CD8-positive, alpha-beta memory T cell (primary cell): ENCODE measurements at places on chromosomes 16 and 17. TPM values are rescaled to one million over a fixed set of nuclear protein-coding genes. Genes with fewer than 3 reads are reported as not detected.

Gene KIF2B
- not detected for total RNA-seq

GRCh38 chr16:75062135-75062975, 54.2 kb downstream of the LDHD start:
- DNase-seq, result no peak

- no peak for DNase-seq
These were observed 13.8 kb upstream of the MMD start for GRCh38 chr17:55435408-55435807.

GRCh38 chr16:58635502-58635901, 5.9 kb upstream of the CNOT1 start:
- DNase-seq, result no peak

- no peak for DNase-seq
These were observed 17.5 kb downstream of the CIBAR2 start for GRCh38 chr16:85094812-85095211.

DNA sequence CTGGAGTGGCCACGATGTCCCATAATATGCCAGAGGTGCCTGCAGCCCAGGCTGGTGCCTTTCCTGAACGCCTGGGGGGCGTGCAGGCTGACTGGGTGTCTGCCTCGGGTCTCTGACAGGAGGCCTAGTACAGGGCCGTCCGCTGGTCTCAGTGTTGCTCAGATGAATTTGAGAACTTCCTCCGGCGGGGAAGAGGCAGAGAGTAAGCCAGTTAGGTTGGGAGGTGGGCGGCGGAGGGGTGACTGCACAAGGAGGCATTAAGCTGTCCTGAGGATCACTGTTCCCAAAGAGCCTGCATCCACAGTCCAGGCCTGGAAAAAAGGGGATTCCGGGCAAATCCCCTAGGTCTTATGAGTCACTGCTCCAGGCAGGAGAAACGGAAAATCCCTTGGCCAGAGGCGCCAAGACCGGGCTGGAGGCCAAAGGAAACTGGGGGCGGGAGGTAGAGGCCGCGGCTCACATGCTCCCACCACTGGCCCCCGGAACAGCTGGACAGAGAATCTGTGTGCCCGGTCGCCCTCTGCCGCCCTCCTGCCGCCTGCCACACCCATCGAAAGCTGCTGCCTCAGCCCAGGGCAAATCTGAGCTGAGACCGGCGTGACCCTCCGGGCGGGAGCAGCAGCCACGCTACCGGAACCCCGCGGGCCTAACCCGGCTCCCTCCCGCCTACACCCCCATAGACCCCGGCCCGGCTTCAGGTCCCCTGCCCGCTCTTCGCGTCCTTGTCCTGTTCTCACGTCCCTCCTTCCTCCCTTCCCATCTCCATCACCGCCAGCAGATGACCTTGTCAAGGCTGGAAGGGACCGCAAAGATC, 1.2 kb downstream of the TRIM47 start:
- DNase-seq, result no peak

Gene NARF
- 63.0 TPM for total RNA-seq

Gene ITGB3
- total RNA-seq, result 0.13 TPM

- no peak for DNase-seq
These were observed 16.8 kb upstream of the SUPT4H1 start for GRCh38 chr17:58368860-58369213.

Gene SLC35G6
- not detected for total RNA-seq

DNA sequence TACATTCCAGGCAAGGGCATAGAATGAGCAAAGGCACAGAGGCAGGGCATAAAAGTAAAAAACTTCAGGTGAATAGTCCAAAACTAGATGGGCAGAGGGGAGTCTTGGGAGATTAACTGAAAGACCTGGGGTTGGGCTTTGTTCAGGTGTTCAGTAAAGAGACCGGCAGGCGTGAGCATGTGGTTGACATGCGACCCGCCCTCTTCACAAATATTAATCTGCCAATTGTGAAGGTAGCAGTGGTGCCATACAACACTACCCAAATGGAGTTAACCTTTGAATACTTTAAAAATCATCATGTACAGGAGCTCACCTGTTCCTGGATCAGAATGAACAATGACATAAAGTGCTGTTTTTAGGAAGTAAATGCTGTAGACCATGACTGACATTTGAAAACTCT, 225.5 kb downstream of the LGALS9B start:
- no peak for DNase-seq

GRCh38 chr16:778909-779527, 9.2 kb downstream of the RPUSD1 start:
- no peak for DNase-seq

Gene TTYH2
- total RNA-seq, result 17.1 TPM

DNA sequence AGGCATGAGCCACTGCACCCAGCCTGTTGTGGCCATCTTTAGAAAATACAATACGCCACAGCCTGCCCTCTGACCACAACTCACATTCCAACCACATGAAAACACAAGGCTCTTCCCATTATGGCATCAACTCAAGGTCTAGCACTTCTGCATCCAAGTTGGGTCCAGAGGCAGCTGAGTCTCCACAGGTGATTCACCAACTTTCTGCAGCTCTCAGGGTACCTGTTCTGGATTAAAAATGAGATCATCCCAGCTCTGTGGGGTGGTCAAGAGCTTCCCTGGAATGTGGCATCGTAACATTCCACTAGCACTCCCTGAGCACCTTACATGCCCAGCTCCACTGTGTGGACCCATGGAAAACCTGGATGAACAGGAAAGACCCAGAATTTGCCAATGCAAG, 9.9 kb upstream of the GUCY2D start:
- no peak for DNase-seq

- DNase-seq, result no peak
These were observed 3.2 kb downstream of the CBX4 start for GRCh38 chr17:79835953-79836509.

GRCh38 chr17:4100883-4101756, 41.7 kb downstream of the ZZEF1 start:
- no peak for DNase-seq

GRCh38 chr17:57090560-57091185, 5.6 kb downstream of the AKAP1 start:
- DNase-seq, result no peak

GRCh38 chr17:22507823-22508222, 815.5 kb downstream of the KCNJ18 start:
- DNase-seq, result no peak

DNA sequence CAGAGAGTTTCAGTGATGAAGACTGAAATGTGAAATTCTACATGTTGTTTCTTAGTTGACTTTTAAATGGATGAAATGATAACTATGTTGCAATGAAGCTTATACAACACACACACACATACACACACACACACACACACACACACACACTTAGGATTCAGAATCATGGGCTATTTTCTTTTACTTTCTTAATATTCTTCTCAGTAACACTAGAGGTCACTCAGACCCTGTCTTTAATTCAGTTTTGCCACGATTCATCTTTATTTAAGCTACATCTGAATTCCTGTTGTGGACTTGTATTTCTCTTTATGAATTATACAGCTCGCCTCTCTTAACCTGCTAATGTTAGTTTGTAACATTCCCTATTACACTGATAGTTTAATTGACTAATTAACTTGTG, 109.6 kb upstream of the GOT2 start:
- no peak for DNase-seq

Gene PYY
- not detected for total RNA-seq

- no peak for DNase-seq
These were observed 7.7 kb downstream of the USP6 start for GRCh38 chr17:5123343-5124124.

GRCh38 chr16:12435730-12436129, 368.0 kb downstream of the CPPED1 start:
- DNase-seq, result no peak

DNA sequence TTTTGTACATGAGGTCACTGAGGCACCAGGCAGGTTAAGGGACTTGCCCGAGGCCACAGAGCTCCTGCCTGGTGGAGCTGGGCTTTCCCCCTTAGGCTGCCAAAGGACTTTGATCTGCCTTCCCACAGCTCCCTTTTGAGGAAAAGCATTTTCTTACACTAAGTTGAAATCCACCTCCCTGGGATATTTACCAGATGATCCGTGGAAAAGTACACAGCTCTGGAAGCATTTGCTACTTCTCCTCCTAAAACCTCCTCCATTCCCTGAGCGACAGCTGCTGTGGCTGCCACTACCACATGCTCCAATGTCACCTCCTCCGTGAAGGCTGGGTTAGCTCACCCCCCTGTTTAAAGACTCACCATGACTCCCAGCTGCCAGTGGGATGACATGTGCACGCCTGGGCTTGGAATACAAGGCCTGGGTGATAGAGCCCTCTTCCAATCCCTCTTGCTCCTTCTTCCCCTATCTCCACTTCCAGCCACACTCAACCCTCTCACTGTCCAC, 1.2 kb upstream of the MPRIP start:
- no peak for DNase-seq

DNA sequence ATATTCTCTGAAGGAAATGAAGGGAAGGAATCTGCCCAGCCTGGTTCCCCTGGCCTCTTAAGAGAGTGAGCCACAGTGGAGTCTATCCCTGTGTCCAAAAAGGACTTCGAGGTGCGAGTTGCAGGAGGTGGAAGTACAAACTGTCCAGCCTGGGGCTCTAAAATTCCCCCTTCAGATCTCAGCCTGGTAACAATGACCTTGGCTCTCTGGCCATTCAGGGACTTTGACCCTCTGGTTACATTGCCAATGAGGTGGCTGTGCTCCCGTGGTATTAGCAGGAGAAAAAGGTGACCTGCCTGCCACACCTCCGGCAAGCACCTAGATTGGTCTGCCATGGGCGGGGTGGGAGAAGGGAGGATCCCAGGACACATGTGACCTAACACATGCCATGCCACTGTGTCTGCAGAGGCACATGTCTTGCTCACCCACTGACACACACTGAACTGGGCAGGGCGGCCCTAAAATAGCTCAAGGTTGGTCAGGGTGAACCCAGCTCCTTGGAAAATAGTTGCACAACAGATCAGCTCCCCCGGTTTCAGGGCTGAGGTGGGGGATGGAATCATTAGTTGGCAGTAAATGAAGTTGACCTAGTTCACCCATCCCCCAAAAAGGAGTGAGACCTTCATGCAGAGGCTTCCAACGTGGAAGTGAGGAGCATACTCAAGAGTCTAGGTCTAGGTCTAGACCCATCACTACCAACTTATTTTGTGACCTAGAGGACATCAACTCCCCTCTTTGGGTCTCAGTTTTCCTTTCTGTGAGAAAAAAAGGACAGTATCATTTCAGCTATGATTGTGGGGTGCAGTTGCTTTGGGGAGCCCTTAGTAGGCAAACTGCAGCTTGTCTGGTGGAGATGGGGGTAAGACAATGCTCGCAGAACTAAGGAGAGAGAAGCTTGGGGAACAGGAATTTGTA, 2.2 kb downstream of the NR1D1 start:
- DNase-seq, result no peak

GRCh38 chr17:74123866-74124444, 79.5 kb upstream of the RPL38 start:
- DNase-seq, result no peak

DNA sequence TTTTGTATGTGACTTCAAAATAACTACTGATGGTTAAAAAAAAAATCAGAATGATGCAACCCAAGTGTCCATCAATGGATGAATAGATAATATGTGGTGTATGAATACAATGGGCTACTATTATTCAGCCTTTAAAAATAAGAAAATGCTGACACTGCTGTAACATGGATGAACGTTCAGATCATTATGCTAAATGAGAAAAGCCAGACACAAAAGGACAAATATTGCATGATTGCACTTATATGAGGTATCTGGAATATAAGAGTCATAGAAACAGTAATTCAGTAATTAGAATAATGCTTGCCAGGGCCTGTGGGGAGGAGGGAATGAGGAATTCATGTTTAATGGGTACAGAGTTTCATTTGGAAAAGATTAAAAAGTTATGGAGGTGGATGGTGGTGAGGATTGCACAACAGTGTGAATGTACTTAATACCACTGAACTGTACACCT, 25.4 kb downstream of the TENT4B start:
- no peak for DNase-seq

GRCh38 chr16:60199150-60199549, 1465.0 kb upstream of the GOT2 start:
- DNase-seq, result no peak

GRCh38 chr17:67004181-67004580, 39.7 kb downstream of the CACNG4 start:
- no peak for DNase-seq

DNA sequence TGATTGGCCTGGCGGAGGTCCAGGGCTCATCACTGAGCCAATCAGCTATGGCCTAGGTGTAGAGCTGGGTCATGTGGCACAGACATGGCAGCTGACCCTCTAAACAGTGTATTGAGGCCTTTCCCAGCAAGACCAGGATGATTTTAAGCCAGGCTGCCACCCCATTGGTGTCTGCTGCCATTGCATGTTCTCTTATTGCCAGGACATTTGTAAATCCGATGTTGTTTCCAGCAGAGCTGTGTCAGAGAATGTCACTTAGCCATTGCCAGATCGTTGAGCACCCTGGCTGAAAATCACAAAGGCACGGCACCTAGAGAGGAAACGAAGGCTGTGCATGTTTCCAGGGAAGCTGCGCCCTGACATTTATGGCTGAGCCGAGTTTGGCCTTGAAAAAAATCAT, 33.4 kb downstream of the RBFOX1 start:
- no peak for DNase-seq

- DNase-seq, result no peak
These were observed 70.4 kb upstream of the TANC2 start for GRCh38 chr17:62895320-62896301.

DNA sequence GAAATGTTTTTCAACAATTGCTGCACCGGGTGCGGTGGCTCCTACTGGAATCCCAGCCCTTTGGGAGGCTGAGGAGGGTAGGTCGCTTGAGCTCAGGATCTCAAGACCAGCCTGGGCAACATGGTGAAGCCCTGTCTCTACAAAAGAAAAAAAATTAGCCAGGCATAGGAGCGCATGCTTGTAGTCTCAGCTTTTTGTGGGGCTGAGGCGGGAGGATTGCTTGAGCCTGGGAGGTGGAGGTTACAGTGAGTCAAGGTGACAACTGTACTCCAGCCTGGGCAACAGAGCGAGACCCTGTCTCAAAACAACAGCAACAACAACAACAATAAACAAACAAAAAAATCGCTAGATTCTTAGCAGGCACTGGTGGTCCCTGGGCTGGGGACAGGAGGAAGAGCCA, 28.5 kb downstream of the IL21R start:
- DNase-seq, result no peak

DNA sequence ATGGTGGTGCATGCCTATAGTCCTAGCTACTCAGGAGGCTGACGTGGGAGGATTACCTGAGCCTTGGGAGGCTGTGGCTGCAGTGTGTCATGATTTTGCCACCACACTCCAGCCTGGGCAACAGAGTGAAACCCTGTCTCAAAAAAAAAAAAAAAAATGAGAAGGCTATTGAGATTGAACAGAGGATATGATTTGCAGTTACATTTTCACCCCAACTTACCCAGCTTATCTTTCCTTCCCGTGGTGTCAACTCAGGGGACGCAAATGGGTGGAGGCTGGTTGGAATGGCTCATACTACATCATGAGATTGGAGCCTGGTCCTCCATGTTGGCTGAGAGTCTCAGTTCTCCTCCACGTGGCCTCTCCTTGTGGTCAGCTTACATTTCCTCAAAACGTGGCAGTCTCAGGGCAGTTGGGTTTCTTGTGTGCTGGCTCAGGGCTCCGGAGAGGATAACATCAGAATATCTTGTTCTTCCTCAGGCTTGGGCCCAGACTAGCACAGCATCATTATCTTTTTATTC, 17.2 kb upstream of the NSMCE1 start:
- DNase-seq, result no peak

Gene FOXC2
- not detected for total RNA-seq
